Urothelium cell line (cell line): ENCODE measurements at places on chromosomes 11 and 22.

DNA sequence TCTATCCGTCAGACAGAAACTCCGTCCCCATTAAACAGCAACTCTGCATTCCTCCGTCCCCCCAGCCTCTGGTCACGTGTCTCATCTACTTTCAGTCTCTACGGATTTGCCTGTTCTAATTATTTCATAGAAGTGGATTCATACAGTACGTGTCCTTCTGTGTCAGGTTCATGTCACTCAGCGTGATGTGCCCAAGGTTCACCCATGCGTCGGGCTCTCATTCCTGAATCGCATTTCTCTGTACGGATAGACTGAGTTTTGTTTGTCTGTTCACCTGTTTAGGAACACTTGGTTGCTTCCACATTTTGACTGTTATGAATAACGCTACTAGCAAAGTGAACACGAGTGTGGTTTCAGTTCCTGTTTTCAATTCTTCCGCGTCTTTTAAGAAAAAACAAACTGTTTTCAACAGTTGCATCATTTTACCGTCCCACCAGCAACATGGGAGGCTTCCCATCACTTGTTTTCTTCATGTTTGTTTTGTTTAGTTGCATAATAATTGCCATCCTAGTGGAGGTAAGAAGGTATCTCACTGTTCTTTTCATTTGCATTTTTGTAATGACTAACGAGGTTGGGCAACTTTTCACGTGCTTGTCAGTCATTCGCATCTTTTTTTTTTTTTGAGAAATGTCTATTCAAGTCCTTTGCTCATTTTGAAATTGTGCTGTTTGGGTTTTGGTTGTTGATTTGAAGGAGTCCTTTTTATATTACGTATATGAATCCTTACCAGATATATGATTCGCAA lies 8.9 kb upstream of the NLRP6 start:
- DNase-seq: no peak

DNA sequence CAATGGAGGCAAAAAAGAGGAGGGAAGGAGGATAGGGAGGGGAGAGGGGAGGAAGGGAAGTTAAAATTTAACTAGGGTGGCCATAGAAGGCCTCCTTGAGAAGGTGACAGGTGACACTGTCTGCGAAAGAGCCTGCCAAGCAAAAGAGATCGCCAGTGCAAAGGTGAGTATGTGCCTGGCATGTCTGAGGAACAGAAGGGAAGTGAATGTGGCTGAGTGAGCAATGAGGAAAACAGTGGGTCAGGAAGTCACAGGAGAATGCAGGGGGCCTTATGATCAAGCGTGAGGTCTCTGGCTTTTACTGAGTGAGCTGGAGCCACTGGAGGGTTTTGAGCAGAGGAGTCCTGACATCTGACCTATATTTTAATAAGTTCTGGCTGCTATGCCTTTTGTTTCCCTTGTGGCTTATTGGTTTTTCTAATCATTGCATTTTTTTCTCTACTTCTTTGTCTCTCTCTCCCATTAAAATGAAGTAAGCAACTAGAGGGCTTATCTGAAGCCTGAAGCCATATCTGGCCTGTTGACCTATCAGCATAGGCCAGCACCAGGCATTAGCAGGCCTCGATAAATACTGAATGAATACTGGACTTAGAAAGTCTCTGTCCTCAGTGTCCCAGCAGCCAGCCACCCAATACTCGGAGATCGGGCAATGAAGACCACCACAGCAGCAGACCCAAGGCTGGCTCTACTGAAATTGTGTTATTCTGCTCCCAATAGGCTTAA lies 5.6 kb downstream of the AP1B1 start:
- no peak for DNase-seq

DNA sequence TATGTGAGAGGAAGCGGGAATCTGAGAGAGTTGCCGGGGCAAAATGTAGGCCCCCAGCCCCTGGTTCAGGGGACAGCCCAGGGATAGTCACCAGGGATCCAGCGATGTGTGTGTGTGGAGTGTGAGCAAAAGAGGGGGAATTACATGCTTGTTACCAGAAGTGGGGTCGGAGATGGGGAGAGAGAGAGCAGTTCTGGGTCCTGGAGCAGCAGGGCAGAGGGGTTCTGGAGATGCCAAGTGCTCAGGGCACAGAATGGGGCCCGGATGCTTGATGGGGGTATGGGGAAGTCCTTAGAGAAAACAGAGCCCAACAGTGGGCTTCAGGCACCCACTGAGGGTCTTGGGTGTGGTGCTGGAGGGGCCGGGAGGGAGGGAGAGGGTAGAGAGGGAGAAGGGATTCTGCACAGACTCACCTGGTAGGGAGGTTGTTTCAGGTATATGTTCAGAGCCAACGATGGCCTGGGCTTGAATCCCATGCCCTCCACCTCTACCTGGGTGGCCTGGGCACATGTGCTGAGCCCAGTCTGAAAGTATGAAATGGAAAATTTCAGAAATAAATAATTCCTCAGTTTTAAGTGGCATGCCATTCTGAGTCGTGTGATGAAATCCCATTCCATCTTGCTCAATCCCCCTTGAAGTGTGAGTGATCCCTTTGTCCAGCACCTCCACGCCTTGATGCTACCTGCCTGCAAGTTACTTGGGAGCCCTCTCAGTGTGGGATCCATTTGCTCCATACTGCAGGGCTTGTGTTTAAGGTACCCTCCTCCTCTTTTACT lies 12.4 kb downstream of the SMIM38 start:
- DNase-seq: no peak

- DNase-seq: no peak
These were observed 85.5 kb downstream of the DGCR2 start for GRCh38 chr22:19036523-19037273.

DNA sequence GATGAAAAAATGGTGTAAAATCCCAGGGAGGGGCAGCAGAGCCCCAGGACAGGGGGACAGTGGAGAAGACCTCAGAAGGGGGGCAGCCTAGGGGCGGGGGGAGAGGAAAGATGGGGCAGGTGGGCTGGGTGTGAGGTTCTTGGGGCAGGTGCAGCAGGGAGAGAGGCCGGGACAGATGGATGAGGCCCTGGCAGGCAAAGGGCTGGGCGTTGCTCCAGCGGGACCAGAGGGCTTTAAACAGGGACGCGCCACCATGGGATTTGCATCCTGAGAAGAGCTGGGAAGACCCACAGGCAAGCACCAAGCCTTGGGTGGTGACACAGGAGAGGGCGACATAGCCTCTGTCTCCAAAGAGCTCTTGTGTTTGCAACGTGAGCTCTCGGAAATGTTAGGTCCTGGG lies 1342.8 kb downstream of the TBC1D22A start:
- DNase-seq: no peak

DNA sequence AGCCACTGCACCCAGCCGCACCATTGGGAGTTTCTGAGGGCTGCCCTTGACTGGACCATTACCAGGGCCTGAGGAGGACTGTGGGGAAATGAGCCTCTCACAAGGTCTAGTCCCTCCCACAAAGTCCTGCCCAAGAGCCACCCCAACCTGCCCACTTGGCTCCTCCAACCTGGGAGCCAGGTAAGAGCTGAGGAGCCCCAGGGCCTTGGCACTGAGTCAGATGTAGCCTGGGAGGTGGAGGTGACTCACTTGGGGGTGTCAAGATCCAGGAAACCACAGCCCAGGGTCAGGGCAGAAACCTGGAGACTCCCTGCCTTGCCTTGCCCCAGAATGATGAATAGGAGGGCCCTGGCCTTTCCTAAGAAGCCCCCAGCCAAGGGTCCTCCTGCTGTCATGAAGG lies 25.8 kb upstream of the P2RY2 start:
- peak; percentile 63 for DNase-seq

- DNase-seq: no peak
These were observed 4.2 kb upstream of the RPS19BP1 start for GRCh38 chr22:39536711-39537110.

DNA sequence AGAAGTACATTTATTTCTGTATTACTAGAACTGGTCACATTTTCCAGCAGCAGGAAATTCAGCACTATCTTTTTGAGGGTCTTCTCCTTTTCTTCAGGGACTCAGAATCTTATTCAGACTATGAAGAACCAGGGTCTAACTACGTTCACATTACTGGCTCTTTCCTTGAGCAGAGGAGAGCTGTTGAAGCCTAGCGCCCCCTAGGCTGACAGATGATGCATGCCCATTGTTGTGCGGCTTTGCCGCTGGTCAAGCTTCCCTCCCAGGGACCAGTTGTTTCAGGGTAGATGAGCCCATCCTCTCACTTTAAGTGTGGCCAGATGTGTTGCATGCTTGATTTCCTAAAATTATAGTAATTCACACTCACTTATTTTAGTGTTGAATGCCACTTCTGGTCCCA lies 168.2 kb upstream of the PDGFD start:
- no peak for DNase-seq

GRCh38 chr11:86446163-86446923 lies 71.7 kb downstream of the CCDC81 start:
- DNase-seq: no peak

- DNase-seq: no peak
These were observed 12.1 kb downstream of the TRPM5 start for GRCh38 chr11:2432171-2432621.

GRCh38 chr11:86184728-86185380 lies 59.7 kb upstream of the EED start:
- DNase-seq: no peak

GRCh38 chr22:45656577-45656976 lies 15.1 kb upstream of the ATXN10 start:
- no peak for DNase-seq

DNA sequence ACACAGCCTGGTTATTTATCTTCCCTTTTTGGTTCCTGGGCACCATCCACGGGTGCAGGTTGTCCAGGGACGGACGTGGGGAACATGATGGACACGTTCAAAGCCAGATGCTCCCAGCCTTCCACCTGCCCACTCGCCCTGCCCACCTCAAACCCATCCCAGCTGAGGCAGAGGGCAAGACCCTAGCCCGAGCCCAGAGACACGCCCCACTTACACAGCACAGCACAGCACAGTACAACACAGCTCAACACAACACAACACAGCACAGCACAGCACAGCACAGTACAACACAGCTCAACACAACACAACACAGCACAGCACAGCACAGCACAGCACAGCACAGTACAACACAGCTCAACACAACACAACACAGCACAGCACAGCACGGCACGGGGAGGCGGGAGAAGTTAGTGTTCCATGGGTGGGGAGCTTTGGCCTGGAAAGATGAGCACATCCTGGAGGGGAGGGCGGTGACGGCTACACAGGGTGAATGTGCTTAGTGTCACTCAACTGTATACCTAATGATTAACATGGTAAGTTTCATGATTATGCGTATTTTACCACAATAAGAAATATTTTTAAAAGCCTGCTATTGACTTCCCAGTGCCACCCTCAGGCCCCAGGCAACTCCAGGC lies 1507.5 kb downstream of the BRD1 start:
- DNase-seq: no peak

DNA sequence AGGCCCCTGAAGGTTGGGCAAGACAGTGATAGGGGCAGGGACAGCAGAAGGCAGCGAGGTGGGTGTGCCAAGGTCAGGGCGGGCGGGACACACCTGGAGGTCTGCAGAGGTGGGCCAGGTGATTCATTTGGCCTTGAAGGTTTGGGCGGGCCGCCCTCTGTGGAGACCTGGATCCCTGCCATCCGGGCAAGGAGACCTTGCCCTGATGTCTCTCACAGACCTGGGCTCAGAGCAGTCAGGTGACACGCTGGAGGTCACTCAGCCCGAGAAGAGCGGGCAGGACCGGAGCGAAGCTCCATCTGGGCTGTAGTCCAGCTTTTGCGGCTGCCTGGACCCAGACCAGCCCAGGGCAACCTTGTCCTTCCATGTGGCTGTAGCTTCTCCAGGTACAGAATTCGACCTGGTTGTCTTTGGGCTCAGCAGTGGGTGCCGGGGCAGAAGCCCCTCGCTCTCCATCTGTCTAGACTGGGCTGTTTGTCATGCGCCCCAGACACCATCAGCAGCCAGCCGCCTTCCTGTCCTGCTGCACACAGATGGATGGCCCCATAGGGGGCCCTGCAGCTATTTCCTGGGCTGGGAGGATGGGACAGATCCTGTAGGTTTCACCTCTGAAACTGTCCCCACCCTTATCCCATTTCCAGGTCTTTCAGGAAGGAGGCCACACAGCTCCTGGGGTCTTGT lies 3.1 kb downstream of the MRGPRG start:
- no peak for DNase-seq

DNA sequence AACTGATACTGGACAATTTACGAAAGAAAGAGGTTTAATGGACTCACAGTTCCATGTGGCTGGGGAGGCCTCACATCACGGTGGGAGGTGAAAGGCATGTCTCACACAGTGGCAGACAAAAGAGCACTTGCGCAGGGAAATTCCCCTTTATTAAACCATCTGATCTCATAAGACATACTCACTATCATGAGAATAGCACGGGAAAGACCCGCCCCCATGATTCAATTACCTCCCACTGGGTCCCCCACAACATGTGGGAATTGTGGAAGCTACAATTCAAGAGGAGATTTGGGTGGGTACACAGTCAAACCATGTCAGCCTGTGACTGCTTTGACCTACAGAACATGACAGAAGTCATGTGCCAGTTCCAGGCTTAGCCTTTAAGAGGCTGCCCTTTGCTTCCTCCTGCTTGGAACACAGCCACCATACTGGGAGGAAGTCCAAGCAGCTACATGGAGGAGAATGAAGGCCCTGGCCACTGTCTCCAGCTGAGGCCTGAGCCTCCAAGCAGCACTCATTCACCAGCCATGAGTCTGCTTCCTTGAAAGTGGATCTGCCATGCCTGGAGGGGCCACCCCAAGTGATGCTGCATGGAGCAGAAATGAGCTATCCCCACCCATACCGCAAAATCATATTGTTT lies 10.9 kb upstream of the GAL start:
- no peak for DNase-seq
